LHCN-M2 (cell line): ENCODE measurements at places on chromosomes 16 and 17. TPM values are rescaled to one million over a fixed set of nuclear protein-coding genes. Genes with fewer than 3 reads are reported as not detected.
A peak's percentile ranks its signal among the peaks of the same experiment; 100 is the strongest.

GRCh38 chr17:37490638-37491614 is 1.2 kb downstream of the DUSP14 start:
- peak; percentile 84 for DNase-seq

DNA sequence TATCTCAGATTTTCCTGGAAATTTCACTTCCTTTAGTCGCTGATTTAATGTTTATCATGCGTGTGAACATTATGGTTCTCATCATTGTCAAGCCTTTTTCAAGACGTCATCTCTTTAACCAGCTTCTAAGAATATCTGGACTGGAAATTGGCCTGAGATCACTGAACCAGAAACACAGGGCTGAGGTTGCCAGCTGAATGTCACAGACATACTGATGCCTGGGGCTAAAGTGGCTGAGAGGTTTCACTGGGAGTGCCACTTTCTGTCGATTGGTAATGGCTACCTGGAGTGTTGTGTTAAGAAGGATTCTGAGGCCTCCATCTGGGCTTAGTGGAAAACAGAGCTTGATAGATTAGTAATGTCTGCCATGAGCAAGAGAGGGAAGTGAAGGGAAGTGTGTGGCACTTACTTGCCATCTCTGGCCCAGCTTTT is 54.2 kb downstream of the CRISPLD2 start:
- no peak for DNase-seq

DNA sequence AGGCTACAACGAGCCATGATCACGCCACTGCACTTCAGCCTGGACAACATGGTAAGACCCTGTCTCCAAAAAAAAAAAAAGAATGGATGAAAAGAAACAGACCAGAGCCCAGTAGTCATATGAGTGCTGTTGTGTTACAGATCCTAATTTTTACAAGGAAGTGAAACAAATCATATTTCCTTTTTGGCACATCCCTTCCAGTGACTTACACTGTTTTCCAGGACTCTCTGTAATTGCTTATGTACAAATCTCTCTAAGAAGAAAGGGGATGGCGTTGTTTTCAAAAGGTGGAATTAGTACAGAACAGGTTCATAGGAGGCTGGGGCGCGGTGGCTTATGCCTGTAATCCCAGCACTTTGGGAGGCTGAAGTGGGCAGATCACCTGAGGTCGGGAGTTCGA is 19.8 kb upstream of the ZNF594 start:
- DNase-seq: no peak

DNA sequence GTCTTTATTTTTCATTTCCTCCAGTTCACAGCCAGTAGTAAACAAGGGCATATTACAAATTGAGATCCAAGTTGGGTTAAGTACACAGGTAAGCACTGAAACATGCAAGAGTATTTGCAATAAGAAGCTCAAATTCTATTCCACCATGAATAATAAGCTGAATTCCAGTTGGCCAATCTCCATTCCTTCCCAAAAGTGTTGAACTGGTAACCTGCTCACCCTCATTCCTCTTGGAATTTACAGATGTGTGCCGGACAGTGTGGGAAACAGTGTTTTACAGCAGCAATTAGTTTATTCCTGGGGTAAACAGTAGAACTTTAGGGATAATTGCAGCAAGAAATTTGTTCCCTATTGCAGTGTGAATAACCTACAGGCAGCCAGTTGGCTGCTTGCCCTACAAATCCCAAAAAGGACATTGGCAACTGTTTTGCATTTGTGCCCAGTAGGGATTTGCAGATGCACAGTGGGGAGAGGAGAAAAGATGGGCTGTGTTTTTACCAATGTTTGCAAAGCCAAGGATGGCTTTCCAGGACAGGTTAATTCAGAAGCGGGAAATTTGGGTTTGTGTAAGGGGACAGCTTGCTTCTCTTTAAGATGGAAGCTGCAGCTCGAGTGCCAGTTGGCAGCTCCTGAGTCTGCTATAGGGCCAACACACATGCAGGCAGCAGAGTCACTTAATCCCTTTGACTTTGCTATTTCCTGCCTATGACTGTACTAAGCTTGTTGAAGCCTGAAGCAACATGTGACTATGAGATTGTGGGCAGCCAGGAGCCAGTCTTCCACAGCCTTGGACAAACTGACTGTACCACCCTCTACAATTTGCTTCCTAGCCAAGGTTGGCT is 318.9 kb downstream of the MAP2K6 start:
- DNase-seq: peak; percentile 96

- DNase-seq: no peak
These were observed 3.1 kb downstream of the CLCN7 start for GRCh38 chr16:1471569-1472194.

GRCh38 chr17:21194703-21195102 is 19.3 kb downstream of the TMEM11 start:
- DNase-seq: peak; percentile 28

- peak; percentile 53 for DNase-seq
These were observed 35.2 kb downstream of the ZNF750 start for GRCh38 chr17:82804442-82805191.

The TMEM100 gene
- total RNA-seq: 8.7 and 12.1 TPM in 2 replicates

The LAT gene
- 1.2 and 1.8 TPM in 2 replicates for total RNA-seq

DNA sequence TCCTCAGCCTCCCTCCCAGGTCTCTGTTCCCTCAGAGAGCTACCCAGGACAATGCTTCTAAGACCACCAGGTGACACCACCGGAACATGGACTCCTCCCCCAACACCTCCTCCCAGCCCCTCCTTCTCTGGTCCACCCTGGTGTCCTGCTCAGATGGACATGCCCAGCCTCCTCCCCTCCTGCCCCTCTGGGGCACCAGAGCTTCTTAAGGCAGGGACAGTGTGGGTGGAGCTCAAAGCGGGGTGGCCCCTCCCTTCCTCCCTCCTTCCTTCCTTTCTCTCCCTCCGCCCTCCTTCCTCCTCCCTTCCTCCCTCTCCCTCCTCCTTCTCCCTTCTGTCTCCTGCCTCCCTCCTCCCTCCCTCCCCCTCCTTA is 22.7 kb downstream of the TRPV3 start:
- DNase-seq: peak; percentile 38

The NTN3 gene
- 0.11 TPM in 1 of 2 replicates, not detected in the other for total RNA-seq

DNA sequence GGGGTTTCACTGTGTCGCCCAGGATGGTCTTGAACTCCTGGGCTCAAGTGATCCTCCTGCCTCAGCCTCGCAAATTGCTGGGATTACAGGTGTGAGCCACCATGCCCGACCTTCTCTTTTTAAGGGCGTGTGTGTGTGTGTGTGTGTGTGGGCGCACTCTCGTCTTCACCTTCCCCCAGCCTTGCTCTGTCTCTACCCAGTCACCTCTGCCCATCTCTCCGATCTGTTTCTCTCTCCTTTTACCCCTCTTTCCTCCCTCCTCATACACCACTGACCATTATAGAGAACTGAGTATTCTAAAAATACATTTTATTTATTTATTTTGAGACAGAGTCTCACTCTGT is 3.9 kb downstream of the STH start:
- DNase-seq: no peak
